ENCODE measurements at places on chromosomes 6 and 20. TPM values are rescaled to one million over a fixed set of nuclear protein-coding genes. Genes with fewer than 3 reads are reported as not detected.

The TINAG gene
- 0.15 TPM for total RNA-seq

The CAGE1 gene
- not detected for total RNA-seq

The NCOA3 gene
- total RNA-seq: 23.3 TPM

The DNAH8 gene
- total RNA-seq: not detected

The CCM2L gene
- 9.2 TPM for total RNA-seq

The KCNS1 gene
- total RNA-seq: not detected

The HIVEP2 gene
- total RNA-seq: 14.4 TPM

The PTGIS gene
- 24.0 TPM for total RNA-seq

The CCDC170 gene
- total RNA-seq: 0.47 TPM

The LPA gene
- not detected for total RNA-seq

The GPR63 gene
- total RNA-seq: 0.79 TPM

The LRRN4 gene
- total RNA-seq: 0.99 TPM

The IMPG1 gene
- total RNA-seq: not detected

The SNX21 gene
- 21.3 TPM for total RNA-seq

The PPIL1 gene
- 60.3 TPM for total RNA-seq

The DAAM2 gene
- total RNA-seq: 16.1 TPM

The TNFRSF6B gene
- 0.64 TPM for total RNA-seq

The TRDN gene
- total RNA-seq: 470 TPM

The SIM1 gene
- total RNA-seq: not detected

The RSPO4 gene
- total RNA-seq: 0.42 TPM

The CST1 gene
- total RNA-seq: not detected

The IL17F gene
- not detected for total RNA-seq

The MED23 gene
- 10.9 TPM for total RNA-seq

The VSX1 gene
- total RNA-seq: not detected

The OR2B6 gene
- not detected for total RNA-seq

The B3GAT2 gene
- total RNA-seq: 0.07 TPM

Measured in left ventricle myocardium superior (tissue), 1 donor.